NCI-H1694 (cell line): ENCODE measurements at places on chromosomes 5 and 9.
A peak's percentile ranks its signal among the peaks of the same experiment; 100 is the strongest.

DNA sequence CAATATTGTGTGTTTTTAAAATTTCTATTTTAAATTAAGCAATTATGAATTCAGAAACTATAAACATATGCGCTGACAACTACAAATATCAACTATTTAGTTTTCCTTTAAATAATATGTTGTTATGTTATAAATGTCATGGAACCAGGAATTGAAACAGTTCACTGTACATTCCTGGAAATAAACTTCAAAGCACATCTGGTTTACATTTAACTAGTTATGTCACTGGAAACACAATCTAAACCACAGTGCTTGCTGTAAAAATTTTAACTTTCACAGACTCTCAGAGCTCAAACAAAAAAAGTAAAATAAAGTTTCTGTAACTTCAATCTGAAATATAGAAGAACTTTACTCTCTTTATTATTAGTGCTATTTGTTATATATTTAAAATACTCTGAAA lies 179.2 kb downstream of the FBN2 start:
- no peak for DNase-seq

GRCh38 chr5:125874717-125875116 lies 548.5 kb upstream of the GRAMD2B start:
- no peak for DNase-seq

- peak; percentile 85 for DNase-seq
Measured at GRCh38 chr9:32552172-32552872, at the start of the genes SMIM27 and TOPORS. Gene SMIM27, plus strand, starts transcription at chr9:32552327. Its CDS starts 108 bp downstream, at chr9:32552435. Gene TOPORS, minus strand, starts transcription at chr9:32552586. Its CDS starts 150 bp downstream, at chr9:32552436.

DNA sequence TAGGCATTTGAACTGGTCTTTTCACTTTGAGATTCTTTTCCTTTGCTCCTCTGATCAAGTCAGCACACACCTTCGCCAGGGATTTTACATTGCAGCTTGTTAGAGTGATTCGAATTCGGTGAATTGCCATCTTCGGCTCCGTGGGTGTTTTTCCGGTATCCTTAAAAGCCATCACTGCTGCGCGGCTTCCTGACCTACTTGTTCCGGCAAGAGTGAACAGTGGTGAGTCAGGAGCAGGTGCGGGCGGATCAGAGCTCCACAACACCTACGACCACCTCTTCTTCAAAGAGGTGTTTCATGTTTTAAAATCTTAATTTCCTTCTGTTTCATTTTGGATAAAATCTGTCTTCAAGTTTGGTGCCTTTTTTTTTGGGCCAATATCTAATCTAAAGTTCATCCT lies 134.6 kb downstream of the TMC1 start:
- DNase-seq, result no peak

- no peak for DNase-seq
Measured at GRCh38 chr5:28286566-28286965, 1248.2 kb upstream of the CDH9 start.

- DNase-seq, result no peak
Measured at GRCh38 chr9:125861405-125862058, 114.4 kb downstream of the PBX3 start.

GRCh38 chr5:143229896-143230675 lies 173.4 kb downstream of the NR3C1 start:
- peak; percentile 17 for DNase-seq

GRCh38 chr5:6188344-6188743 lies 190.0 kb downstream of the MED10 start:
- no peak for DNase-seq

DNA sequence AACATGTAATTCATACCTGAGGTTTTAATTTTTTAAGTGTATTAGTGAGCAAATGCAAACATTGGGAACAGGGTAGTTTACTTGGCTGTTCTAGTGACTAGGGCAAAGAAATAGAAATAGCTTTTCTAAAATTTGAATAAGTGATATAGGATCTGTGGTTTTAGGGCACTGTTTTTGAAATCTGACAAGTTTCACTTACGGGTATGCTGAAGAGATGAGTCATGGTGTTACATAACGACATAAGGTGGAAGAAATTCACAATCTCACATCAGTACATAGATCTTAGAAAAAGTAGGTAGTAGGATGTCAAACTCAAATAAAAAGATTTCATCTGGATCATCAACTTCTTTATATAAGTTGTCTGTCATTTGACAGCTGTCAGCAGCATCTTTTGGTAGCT lies 772.3 kb downstream of the MAT2B start:
- no peak for DNase-seq

GRCh38 chr9:117204971-117205370 lies 209.9 kb downstream of the ASTN2 start:
- no peak for DNase-seq

- DNase-seq, result no peak
Measured at GRCh38 chr5:24804221-24804681, 159.5 kb upstream of the CDH10 start.

GRCh38 chr5:148020257-148020988 lies 43.4 kb upstream of the SPINK5 start:
- DNase-seq, result no peak

- DNase-seq, result no peak
Measured at GRCh38 chr5:138793575-138793974, 40.4 kb downstream of the CTNNA1 start.

- no peak for DNase-seq
Measured at GRCh38 chr5:61290791-61291210, 41.3 kb upstream of the ZSWIM6 start.

DNA sequence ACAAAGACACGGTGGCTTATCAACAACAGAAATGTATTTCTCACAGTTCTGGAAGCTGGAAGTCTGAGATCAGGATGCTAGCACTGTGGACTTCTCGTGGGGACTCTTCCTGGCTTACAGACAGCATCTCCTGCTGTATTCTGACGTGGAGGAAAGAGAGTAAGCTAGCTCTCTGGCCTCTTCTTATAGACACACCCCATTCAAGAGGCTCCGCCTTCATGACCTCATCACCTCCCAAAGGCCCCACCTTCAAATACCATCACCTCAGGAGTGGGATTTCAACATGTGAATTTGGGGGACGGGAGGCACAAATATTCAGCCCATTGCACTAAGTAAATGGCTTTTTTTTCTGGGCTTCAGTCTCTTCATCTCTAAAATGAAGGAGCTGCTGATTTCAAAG lies 27.6 kb downstream of the KCNMB1 start:
- no peak for DNase-seq

DNA sequence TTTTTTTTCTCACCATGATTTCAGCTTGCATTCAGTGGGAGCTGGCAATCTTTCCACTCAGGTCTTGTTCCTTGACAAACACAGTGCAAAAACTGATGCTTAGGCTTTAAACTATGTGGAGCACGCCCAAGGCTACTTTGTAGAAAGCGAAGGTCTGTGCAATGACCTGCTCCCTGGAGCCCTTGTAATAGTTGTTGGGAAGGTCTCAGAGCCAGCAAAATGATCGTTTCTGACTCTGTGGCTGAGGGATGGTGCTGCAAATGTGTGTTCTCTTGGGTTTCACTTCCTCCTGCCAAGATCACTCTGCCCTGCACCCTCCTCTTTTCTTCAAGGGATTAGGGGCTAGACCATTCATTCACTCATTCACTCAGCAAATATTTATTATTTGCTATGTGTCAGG lies 249.7 kb upstream of the MAP3K1 start:
- no peak for DNase-seq

- no peak for DNase-seq
Measured at GRCh38 chr9:91755761-91756509, 194.1 kb downstream of the ROR2 start.

GRCh38 chr5:134979416-134979815 lies 11.7 kb downstream of the CATSPER3 start:
- no peak for DNase-seq

GRCh38 chr5:79503794-79504495 lies 10.0 kb downstream of the HOMER1 start:
- no peak for DNase-seq

- DNase-seq, result no peak
Measured at GRCh38 chr5:13591621-13592020, 352.9 kb downstream of the DNAH5 start.

- DNase-seq, result no peak
Measured at GRCh38 chr9:109181284-109181683, 14.2 kb upstream of the FRRS1L start.

GRCh38 chr5:148984345-148984744 lies 78.5 kb downstream of the SH3TC2 start:
- no peak for DNase-seq

GRCh38 chr5:96569770-96570169 lies 92.4 kb upstream of the CAST start:
- no peak for DNase-seq

DNA sequence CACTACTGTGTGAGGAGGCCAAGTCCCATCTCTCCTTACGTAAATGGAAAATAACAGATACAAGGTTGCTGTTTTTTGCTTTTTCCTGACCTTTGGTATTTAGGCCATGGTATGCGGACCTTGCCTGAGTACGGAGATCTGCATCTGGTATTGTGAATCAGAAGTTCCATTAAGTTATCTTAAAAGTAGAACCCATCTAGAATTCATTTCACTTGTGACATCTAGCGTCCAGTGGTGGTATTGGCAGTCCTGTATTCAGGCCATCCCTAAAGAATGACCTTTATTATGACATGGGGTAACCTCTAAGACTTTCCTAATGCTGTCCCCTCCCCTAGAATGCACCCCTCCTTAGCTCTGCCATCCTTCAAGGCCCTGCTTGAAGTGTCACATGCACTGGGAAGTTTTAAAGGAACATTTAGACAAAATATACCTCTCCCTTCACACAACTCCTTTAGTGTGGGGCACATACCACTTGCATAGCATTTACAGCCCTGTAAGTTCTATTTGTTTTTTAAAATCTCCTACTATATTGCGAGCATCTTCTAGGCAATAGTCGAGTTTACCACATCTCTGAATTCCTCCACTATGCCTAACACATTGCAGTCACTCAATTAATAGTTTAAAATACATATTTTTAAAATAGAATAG lies 1.9 kb upstream of the SPDL1 start:
- no peak for DNase-seq

- no peak for DNase-seq
Measured at GRCh38 chr5:33641744-33642505, 201.2 kb downstream of the TARS1 start.

DNA sequence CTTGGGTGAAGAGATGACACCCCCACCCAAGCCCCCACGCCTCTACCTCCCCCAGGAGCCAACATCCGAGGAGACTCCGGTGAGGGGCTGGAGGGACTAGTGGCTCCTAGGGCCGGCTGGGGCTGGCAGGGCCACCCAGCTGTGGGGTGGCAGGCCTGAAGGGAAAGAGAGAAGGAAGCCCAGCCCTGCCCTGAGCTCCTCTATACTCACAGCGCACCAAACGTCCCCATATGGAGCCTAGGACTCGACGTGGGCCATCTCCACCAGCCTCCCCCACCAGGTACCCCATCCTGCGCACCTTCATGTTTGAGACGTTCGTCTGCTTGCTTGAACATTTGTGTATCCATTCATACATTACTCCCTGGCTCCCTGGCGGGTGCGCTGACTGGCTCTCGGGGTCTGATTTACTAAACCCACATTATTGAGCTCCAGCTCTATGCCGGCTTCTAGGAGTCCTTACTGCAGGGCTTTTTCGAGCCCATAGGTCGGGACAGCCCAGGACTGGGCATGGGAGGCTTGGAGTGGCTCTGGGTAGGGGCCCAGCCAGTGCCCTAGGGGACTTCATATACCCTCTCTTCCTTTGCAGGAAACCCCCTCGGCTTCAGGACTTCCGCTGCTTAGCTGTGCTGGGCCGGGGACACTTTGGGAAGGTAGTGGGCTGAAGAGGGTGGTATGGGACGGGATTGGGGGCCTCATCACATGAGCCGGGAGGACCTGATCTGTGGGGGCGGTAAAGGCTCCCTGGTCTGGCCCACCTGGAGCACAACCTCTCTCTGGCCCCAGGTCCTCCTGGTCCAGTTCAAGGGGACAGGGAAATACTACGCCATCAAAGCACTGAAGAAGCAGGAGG lies 9.1 kb downstream of the ZDHHC12 start:
- no peak for DNase-seq

- DNase-seq, result no peak
Measured at GRCh38 chr5:95426227-95426626, 35.1 kb downstream of the FAM81B start.

- DNase-seq, result no peak
Measured at GRCh38 chr5:76225336-76225735, 142.2 kb downstream of the SV2C start.

- DNase-seq, result no peak
Measured at GRCh38 chr9:122051351-122052321, 41.5 kb downstream of the TTLL11 start.

GRCh38 chr5:125199373-125199772 lies 452.9 kb upstream of the ZNF608 start:
- DNase-seq, result no peak

- DNase-seq, result no peak
Measured at GRCh38 chr5:111194925-111195324, 29.3 kb upstream of the CAMK4 start.

- DNase-seq, result no peak
Measured at GRCh38 chr5:68953231-68953874, 140.5 kb upstream of the SLC30A5 start.

DNA sequence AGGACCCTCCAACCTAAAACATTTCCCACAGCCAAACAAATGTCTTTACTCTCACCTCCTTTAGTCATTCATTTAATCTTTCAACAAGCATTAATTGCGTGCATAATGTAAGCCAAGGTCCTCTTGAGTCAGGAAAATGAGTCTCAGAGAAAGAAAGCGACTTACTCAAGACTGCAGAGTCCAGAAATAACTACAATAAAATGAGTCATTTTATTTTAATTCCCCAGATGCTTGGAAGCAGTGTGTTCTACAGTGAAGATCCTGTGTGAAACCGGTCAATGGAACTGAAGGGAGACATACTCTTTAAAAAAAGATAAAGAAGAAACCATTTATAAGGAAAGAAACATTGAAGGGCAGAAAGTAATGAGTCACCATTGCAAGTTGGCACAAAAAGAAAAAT lies 513.7 kb downstream of the CDK5RAP2 start:
- DNase-seq, result no peak

GRCh38 chr9:121221664-121222055 lies 20.0 kb upstream of the RAB14 start:
- no peak for DNase-seq

DNA sequence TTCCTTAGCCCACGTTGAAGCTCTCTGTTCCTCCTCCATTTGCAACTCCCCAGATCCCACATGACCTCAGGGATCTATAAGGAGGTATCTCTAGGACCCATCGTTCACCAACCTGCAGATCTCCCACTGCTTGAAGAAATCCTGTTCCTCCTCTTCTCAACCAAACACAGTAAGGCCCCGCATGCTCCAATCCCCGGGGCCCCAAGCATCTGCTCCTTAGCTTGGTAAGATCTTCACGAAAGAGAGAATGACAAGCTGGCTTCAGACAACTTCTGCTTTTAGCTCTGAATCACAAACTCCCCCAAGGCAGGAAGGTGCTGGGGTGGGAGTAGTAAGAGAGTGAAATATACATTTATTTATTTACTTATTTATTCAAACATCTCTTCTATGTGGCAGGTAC lies 33.0 kb upstream of the ARHGAP26 start:
- DNase-seq, result no peak

DNA sequence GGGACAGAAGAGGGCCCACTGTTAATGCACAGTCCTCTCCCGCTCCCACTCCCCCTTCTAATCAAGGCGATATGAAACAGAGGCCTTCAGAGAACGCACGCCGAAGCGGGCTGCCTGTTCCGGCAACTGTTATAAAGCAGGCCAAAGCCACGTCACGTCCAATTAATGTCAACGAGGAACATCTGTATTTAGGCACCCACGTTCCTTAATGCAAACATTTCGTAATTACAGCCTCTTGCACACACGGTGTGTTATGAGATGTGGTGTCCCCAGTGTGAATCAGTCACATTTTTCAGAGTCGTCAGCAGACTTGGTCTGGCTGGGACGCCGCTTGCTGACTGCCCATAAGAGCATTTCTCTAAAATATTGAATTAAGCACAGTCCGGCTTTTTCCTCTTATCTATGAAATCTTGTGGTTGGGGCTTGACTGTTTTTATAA lies 339.0 kb downstream of the NSG2 start:
- DNase-seq, result no peak
